ENCODE measurements at places on chromosomes 2 and 18.

GRCh38 chr2:147792966-147793617, 51.7 kb upstream of the ACVR2A start:
- DNase-seq: no peak

DNA sequence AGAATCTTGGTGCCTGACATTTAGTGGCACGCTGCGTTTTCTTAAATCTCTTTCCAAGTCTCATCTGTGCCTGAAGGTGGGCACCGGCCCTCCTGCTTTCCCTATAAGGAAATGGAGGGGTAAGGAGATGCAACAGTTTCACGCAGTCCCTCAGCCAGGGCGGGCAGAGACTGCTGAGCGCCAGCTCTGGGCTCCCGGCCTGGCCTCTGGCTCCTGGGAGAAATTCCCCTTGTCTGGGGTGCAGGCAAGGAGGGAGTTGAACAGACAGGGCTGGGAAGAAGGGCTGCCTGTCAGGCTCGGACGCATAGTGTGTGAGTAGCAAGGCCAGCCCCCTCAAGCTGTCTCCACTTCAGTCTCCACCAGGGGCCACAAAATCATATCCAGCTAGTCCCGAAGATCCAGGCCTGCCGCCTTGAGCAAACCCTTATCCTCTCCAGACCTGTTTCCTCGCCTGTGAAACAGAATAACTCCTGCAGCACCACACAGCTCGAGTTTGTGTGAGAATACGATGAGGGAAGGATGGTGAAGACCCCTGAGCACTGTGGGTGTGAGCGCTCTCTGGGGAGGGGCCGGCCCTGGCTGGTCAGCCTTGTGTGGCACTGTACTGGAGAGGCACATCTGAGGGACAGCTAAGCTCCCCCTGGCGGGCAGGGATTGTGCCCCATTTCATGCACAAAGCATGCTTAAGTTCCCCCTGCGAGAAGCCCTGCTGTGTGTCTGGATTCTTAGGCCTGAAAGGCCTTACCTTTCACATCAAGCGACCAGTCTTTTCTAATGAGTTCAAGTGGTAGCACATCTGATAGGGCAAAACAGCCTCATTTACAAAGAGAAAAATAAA, 33.8 kb downstream of the SDC1 start:
- DNase-seq: peak; percentile 40

GRCh38 chr2:119730671-119731177, 29.0 kb upstream of the PTPN4 start:
- DNase-seq: no peak

GRCh38 chr18:62131301-62131909, 55.5 kb downstream of the PIGN start:
- DNase-seq: peak; percentile 67

DNA sequence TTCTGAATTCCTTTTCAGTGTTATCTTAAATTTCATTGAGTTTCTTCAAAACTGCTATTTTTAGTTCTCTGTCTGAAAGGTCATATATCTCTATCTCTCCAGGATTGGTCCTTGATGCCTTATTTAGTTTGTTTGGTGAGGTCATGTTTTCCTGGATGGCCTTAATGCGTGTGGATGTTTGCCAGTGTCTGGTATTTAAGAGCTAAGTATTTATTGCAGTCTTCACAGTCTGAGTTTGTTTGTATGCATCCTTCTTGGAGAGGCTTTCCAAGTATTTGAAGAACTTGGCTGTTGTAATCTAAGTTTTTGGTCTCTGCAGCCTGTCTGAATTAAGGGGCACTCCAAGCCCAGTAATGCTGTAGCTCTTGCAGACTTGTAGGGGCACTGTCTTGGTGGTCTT, 249.3 kb downstream of the ZNF385B start:
- no peak for DNase-seq

DNA sequence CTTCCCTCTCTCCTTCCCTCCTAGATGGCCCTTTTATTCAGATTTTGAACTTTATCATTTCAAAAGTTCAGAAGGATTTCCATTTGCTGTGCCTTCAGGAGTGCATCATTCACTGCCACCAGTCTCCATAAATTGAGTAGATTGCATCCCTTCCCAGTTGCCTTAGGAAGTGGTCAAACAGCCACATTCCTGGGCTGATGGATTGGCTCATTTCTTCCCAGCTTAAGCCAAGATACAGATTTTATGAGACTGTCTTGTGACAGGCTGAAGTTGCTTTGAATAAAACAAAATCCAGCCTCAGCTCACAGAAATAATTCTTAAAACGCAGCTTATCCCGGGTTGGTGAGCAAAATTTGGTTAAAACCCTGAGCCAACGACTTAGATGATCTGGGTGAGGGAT, 9.8 kb downstream of the NRP2 start:
- DNase-seq: no peak

- DNase-seq: no peak
Observed at GRCh38 chr2:227198866-227199265, 34.4 kb downstream of the COL4A3 start.

GRCh38 chr18:32930695-32931301, 158.0 kb upstream of the KLHL14 start:
- no peak for DNase-seq

DNA sequence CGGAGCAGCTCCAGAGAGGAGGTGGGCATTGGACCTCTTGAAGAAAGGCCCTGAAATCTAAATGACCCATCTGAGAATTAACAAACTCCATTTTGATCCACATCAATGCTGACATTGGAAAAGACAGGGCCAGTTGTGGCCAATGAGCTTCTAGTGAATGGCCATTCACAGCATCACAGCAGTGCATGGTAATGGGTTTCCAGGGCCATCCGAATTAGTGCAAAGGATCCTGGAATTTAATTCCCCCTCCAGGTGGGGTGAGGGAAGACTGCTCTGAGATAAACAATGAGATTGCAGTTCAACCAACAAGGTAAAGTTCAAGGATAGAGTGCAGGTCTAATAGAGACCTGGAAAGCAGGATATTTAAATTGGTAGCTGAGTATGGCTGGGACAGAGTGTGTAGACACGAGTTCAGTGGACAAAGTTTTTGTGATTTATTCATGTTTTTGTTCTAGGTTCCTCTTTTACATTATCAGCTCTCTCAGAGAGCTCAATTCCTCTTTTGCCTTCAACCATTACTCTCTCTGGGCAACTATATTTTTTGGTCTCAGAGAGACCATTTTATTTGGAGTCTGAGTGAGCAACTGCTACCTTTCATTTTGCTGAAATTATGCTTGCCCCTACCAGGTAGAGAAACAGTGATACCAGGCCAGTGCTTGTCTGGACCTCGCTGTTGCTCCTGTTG, 5.0 kb downstream of the TACR1 start:
- no peak for DNase-seq

GRCh38 chr2:231960810-231961348, 634 bp upstream of the DIS3L2 start:
- DNase-seq: no peak

- DNase-seq: no peak
Observed at GRCh38 chr2:26723991-26724750, 31.6 kb downstream of the KCNK3 start.

- no peak for DNase-seq
Observed at GRCh38 chr2:157415591-157416101, 28.2 kb downstream of the CYTIP start.

DNA sequence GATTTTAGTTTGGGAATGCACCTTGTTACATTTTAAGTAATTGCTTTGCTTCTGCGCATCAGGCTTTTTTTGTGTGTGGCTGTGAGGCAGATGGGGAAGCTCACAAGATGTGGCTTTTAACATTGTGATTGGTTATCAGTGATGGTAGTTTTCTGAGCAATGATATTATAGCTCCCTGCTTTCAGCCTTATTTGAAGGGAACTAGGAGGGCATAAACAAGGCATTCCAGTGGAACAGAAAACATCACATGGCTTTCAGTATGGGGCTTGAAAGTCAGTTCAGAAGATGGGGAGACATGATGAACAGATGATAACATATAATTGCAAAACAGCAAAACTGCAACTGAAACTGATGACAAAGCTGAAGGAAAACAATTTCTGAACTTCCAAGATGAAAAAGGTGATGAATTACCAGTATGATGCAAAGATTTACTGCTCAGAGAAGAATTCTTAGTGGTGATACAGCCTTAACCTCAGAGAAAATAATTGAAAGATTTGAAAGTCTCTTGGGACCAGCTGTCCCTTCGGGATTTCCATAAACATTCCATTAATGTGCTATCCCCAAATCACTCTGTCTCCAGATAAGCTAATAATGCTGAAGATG, 439.7 kb downstream of the RND3 start:
- DNase-seq: no peak

DNA sequence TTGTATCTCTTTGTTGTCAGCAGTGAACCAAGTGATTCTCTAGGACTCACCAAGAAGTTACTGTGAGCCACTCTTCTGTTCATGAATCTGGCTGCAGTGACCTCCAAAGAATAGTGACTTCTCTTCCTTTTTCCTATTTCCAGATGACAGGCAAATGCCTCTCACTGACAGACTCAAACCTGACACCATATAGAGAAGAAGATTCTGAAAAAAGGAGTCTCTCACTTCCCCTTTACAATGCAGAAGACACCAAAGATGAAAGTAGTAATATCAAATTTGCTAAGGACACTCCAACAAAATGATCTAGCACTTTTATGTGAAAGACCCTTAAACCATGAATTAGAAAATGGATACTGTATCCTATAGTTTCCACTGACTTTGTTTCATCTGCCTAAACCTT, 44.4 kb upstream of the SETBP1 start:
- no peak for DNase-seq

GRCh38 chr2:71100195-71100964, 29.6 kb downstream of the MCEE start:
- peak; percentile 55 for DNase-seq

DNA sequence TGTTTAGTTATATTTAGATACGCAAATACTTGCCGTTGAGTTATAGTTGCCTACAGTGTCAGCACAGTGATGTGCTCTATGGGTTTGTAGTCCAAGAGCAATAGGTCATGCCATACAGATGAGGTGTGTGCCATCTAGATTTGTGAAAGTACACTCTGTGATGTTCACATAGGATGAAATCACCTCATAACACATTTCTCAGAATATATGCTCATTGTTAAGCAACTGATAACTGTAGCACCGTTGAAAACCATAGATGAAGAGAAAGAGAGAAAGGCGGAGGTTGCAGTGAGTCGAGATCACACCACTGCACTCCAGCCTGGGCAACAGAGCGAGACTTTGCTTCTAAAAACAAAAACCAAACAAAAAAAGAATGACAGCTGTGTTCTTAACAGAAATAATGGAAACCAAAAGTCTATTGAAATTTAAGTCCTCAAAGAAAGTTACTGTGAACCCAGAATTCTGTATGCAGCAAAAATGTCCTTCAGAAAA, 9.5 kb downstream of the DGKD start:
- no peak for DNase-seq

DNA sequence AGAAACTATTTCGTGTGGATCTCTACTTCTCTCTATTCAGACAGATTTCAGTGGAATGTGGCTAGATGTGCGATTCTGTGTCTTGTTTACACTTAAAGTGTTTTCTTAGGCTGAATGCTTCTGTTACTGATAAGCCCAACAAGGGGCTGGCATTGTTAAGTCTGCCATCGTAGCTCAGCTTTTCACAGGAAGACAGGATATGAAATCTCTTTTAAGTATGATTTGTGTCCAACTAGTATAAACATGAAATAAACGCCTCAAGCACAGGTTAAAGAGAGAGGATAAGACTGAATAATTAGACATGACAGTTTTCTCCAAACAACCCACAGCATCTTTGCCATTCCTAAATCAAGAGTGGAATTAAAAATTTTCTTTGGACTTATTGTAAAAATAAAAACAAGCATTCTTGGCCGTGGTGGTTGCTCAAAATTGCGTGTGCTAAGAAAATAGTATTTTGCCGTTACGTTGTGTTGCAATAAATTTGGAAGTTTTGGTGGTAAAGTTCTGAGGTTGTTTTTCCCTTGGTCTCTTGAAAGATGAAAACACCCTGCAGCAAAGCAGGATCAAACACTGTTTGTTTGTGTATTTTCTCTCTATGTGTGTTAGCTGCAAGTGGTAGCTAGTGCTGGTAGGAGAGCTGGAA, 1.0 kb downstream of the VIT start:
- DNase-seq: no peak

DNA sequence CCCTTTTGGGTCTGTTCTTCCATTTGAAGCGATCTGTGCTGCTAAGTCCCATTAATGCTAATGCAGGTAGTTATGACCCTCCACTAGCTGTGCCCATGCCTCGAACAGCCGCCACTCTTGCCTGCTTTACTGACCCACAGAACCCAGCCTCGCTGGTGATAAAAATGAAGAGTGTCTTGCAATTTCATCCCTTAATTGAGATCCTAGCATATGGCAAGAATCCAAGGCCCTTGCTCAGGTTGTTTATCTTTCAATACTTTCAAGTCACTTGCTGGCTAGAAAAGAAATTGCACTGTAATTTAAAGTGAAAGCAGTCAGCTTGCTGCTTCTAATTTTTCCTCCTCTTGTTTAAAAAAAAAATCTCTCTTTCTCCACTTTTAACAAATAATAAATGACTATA, 73.6 kb downstream of the ZNF521 start:
- no peak for DNase-seq

DNA sequence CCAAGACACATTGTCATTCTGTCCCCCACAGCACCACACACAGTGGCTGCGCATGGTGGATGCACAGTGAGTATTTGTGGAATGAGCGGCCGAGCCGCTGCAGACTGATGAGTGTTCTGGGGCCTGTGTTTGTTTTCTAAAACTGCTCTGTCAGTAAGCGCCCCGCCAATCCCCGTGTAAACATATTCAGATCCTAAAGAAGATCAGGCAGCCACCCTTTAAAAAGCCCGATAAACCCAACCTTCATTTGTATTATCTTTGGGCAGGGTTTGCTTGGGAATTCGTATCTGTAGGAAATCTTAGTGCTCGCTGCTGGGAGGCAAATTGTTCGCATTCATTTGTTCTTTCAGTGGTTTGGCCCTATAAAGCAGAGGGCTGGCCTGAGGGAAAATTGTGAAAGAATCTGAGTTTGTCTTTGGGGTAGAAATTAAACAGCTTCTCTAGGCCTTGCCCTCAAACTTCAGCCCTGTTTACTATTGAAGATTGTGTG, 68.6 kb downstream of the TGOLN2 start:
- DNase-seq: no peak

GRCh38 chr2:42675815-42676214, 88.1 kb downstream of the OXER1 start:
- no peak for DNase-seq

All from neural crest cell (in vitro differentiated cells).